CD4-positive, alpha-beta T cell treated with Interleukin-10 for 1 hour (primary cell): ENCODE measurements at places on chromosomes 6 and 20.
A peak's percentile ranks its signal among the peaks of the same experiment; 100 is the strongest.

DNA sequence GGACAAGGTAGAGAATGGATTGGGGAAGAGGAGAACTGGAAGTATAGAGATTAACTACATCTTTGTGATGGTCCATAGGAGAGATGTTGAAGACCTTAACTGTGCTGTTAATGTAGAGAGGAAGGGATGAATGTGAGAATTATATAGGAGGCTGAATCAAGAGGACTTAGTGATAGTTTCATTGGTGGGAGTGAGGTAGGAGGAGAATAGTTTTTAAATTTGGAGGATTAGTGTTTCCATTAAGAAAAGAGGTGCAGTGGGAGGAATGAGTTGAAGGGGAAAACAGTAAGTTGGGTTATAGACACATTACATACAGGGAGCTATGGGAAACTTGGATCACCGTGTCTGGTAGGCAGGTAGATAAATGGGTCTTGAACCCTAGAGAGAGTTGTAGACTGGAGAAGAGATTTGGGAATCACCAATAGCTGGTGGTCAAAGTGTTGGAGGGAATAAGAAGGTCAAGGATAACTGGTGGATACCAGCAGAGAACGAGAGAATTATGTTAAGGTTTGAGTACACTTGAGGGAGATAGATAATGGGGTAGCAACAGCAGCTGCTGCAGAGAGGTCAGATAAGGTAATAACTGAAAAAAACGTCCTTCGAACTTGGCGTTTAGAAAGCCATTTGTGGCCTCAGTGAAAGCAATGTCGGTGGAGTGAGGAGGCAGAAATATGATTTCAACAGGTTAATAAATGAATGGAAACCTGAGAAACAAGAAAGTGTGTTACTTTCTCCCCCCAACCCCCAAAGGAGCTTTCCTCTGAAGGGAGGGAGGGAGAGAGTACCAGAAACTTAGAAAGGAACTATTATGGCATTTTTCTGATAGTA is 3.1 kb downstream of the C6orf89 start:
- DNase-seq = no peak

- DNase-seq = no peak
Observed at GRCh38 chr20:50786703-50787102, 8.2 kb upstream of the BCAS4 start.

DNA sequence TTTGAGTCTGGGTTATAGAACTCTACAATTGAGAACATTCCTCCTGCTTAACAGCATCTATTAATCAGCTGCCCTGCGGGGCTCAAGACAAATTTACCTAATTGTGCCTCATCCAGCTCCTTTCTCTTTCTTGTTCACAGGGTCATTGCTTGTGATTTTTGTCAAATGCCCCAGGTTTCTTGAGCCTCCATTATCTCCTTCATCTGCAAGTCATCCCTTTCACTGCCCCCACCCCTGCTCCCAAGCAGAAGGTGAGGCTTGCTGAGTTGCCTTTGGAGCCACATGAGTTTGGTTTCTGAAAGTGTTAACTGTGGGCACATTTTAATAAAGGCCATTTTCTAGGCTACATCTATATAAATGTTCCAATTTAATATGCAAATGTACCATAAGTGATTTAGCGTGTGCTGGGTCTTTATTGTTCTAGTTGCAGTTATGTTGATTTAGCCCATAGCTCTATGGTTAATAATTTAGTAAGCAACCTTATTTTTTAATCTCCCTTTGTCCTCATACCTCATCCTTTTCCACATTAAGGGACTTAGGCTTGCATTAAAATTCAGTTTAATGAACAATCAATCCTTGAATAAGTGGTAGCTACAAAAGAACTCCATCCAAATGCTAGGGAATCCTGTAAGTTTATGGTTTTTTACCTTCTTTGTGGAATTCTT is 56.1 kb downstream of the VSTM2L start:
- no peak for DNase-seq

GRCh38 chr6:73134588-73134987 is 90.7 kb downstream of the KHDC1L start:
- DNase-seq = peak; percentile 3

- DNase-seq = no peak
Observed at GRCh38 chr6:113949499-113949898, 21.4 kb downstream of the HDAC2 start.
